ENCODE measurements at places on chromosomes 5 and 9.

DNA sequence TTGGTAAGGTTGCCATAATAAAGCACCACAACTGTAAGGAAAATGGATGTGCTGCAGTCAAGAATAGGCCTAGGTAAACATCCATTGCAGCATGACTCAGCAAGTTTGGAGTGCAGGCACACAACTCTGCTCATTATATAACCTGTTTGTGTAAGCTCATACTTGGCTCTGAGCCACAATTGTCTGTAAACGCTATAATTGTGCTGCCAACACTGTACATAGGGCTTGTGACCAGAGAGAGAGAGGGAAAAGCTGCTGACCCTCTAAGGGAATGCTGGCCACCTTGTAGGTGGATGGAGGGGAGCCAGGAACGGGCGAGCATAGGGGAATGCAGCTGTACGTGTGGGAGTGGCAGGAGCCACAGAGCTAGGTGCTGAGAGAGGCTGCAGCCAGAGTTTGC is 2186.5 kb upstream of the ACO1 start:
- peak; percentile 54 for DNase-seq

GRCh38 chr5:6660688-6661087 is 27.4 kb downstream of the SRD5A1 start:
- no peak for DNase-seq

DNA sequence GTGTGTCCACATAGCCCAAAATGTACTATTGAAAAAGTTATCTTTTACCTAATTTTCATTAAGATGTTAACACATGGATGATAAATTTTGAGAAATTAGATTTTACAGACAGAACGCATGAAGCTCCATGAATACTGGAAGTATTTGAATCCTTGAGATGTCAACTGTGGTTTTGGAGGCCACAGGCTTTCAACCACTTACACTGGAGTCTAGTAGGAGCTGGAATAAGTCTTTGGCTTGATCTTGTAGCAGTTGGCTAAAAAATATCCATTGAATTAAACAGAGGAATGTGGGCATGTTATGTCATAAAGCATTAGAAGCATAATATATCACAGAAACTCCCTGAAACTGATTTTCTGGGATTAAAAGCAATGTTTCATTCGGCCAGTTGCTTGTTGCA is 52.9 kb downstream of the CAMK4 start:
- no peak for DNase-seq

DNA sequence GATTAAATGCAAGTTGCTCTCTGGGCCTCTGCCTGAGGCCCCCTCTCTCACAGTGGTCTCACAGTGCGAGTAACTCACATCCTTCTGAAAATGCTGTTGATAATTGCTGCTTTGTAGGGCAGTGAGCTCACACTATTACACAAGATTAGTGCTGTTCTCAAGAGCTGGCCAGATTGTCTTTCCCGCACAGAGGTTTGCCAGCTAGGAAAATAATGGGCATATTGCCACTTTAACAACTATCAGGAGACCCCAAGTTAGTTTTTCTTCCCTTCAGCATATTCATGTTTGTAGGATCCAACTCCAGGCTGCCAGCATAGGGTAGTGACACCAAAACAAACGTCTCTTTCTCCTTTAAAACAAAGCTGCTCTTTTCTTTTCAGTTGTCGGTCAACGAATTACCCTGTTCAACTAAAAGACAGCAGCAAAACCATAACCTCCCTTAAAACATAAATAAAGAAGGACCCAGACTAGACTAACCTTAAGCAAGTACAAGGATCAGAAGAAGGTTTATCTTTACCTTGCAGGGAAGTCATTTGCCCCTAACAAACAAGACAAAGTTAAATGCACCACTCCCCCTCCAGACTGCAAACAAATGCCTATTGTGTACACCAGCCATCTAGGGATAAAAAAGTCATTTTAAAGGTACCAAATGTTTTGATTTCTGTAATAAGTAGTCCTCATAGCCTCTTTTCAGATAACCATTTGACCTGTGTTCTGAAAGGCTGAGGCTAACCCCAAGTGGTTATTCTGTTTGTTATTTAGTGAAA is 91.4 kb downstream of the VCAN start:
- DNase-seq = no peak

GRCh38 chr9:79572608-79573411 is 1.0 kb downstream of the TLE4 start:
- peak; percentile 50 for DNase-seq

DNA sequence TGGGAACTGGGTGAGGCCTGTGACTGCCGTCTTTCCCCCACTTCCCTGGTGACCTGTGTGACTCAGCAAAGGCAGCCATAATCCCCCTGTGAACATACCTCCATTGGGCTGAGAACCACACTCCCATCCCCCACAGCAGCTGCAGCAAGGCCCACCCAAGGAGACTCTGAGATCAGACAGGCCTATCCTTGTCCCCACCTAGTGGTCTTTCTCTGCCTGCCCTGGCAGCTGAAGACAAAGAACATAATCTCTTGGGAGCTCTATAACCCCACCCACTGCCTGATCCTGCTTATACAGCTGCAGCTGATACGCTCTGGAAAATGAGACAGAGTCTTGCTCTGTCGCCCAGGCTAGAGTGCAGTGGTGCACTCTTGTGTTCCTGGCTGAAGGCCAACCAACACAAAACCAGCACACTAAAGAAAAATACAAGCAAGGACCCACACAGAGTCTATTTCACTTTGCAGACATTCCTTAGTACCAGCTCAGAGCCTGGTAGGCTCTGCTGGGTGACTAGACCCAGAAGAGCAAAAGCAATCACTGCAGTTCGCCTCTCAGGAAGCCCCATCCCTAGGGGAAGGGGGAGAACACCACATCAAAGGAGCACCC is 106.7 kb downstream of the MCTP1 start:
- no peak for DNase-seq

- DNase-seq = no peak
Observed at GRCh38 chr5:59037041-59037440, 454.2 kb downstream of the RAB3C start.

- DNase-seq = no peak
Observed at GRCh38 chr9:125519734-125520133, 187.3 kb downstream of the MAPKAP1 start.

- no peak for DNase-seq
Observed at GRCh38 chr5:30957591-30957990, 235.9 kb upstream of the CDH6 start.

- peak; percentile 84 for DNase-seq
Observed at GRCh38 chr5:62538017-62538942, 40.3 kb upstream of the LRRC70 start.

DNA sequence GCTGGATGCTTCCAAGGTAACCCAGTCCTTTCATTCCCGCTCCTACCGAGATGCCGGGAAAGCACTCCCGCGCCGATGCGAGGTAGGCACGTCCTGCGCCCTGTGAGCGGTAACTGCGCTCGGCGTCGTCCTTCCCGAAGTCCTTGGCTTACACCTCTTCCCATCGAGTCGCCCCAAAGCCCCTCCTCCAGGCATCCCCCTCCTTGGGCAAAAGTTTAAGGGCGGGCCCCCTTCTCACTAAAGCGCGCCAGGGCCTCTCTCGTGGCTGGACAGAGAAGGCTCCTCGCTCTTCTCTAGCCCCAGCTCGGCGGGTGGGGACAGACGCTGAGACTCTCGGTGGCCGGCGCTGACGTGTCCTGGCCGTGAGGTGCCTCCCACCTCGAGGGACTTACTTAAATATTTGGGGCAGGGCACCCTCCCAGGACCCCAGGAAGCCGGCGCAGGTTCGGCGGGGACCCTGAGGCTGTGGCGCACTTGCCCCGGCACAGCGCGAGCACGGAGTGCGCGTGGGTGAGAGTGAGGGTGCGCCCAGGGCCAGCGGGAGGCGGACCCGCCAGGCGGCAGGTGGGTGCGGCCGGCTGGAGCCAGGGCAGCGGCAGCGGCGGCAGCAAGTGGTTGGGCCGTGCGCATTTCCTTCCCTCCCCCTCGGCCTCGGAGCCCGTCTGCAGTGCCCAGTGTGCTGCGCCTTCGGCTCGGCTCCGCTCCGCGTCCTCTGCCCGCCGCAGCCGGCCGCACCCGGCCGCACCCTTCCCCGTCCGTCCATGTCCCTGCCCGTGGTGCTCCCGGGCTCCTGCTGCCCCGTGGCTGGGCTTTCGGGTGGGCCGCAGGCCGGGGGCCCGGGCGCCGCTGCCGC is at the start of gene ENTREP1:
TSS of gene ENTREP1 (plus strand) at position 667 of the 853 bp plus-strand sequence. CDS start at position 762, 95 bp downstream.
- peak; percentile 81 for DNase-seq

DNA sequence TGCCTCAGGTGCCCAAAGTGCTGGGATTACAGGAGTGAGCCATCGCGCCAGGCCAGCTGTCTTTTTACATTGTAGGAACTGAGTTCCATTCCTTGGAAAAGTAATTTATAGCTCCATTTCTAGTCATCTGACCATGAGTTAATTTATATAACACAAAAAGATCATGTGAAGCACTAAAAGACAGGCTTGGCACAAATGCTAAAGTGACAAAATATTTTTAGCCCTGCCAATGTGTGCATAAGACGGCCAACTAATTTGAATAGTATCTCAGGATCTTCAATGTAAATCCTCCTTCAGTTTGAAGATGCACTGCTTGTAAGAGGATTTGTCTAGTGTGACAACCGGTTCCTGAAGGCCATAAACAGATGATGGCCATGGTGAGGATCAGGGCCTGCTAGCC is 49.1 kb downstream of the MTMR12 start:
- DNase-seq = no peak

DNA sequence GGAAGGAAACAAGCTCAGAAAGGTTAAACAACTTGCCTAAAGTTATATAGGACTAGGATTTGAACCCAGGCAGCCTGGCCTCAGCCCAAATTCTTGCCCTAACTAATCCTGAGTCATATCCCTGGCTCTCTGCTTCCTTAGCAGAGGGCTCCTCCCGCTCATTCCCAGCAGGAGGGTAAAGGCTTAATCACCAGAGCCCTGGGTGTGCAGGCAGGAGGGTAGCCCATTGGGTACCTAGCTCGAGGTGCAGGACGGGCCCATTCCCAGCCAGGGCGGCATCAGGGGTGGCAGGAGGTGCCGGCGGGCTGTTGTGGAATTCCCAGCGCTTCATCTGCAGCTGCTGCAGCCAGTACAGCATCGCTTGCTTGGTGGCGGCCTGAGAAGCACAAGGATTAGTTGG is 3.9 kb downstream of the TBC1D2 start:
- DNase-seq = peak; percentile 96

DNA sequence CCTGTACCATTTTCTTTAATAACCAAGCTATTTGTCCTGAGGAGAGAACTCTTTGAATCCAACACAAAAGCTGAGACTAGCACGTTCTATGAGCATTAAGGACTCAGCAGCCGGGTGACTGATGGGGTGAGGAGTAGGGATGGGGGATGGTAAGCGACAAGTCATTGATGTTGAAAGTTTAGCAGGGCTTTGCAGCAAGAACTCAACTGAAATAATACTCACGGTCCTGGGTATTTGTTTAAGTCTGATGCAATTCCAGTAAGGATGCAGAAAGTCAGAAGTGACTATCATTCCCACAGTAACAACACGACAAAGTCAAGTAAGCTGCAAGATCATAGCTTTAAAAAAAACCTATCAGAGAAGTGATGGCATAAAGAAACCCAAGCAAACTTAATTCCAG is 131.1 kb downstream of the ACTL7B start:
- peak; percentile 67 for DNase-seq

- no peak for DNase-seq
Observed at GRCh38 chr9:91729558-91729842, 220.5 kb downstream of the ROR2 start.

- DNase-seq = peak; percentile 57
Observed at GRCh38 chr9:123335193-123335985, 20.6 kb upstream of the CRB2 start.

DNA sequence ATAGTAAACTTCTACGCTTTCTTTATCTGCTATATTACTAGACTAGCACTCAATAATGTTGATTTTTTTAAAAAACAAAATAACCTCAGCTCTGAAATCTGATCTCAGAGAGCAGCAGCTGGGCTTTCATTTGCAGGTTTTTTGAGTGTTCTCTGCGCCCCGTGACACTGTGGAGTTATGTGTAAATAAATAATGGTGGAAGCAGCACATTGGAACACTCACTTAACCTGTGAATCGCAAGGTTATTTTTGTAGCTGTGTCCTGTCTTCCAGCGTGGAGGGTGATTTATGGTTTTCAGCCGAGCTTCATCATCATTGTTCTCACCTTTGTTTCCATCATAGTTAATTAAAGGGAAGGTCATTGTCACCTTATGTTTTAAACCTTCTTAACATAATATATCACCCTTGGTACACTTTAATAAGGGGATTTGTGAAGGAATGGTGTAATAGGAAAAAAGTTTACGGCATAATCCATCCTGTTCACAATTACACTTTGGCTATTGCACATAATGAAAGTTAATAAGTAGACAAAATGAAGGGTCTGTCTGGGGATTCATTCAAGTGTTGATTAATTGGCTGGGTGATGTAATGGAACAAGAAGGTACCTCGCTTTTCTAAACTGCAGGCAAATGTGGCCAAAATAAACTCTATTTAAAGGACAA is 493.3 kb upstream of the ADAMTS16 start:
- no peak for DNase-seq

DNA sequence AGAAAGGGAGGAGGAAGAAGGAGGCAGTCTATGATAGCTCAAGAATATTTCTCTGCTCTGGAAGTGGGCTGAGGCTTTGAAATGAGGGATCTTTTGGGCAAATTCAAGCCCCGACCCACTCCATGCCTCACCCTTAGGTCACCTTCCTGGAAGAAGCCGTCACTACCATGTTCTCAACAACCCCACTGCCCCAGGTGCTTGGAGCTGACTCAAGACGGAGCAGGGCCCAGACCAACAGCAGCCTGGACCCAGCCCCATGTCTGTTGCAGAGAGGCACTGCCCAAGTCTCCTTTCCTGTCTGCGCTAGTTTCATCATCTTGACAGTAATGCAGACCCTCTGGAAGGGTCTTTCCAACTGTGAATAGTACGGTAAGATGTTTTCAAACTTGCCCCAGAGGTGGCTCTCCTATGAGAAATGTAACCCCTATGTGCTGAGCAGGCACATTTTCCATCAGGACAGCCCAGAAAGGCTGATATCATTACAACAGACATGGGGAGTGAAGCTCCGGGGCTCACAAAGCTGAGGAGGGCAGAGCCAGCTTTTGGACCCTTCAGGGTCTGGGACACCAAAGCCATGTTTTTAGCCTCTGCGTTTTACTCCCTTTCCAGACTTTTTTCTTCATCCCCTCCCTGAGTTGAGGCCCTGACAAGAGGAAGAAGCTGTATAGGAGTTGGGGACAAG is 128.2 kb upstream of the LARP1 start:
- DNase-seq = no peak

- DNase-seq = no peak
Observed at GRCh38 chr5:142684508-142685041, 1.3 kb downstream of the FGF1 start.

DNA sequence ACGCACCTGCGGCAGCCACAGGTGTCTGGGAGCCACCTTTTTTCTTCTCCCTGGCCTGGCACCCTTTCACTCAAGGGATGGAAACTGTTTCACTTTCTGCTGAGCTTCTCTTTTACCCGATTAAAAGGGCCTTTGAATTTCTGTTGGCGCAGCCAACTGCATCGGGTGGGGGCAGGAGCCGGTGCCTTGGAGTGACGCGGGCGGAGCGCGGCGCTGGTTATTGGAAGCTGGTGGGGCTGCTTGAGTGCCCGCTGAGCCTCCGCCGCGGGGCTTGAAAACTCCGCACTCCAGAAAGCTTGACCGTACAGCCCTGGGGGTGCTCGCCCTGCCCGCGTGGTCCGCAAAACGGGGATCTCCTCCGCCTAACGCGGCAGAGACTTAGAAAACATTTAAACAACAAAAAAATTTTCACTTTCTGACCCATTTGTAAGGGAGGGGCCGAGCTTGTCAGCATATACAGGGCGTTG is 52.0 kb upstream of the TJP2 start:
- peak; percentile 70 for DNase-seq
